ENCODE measurements at places on chromosomes 2 and 18.

- DNase-seq = no peak
Observed at GRCh38 chr2:190466819-190467446, 58.8 kb downstream of the MFSD6 start.

DNA sequence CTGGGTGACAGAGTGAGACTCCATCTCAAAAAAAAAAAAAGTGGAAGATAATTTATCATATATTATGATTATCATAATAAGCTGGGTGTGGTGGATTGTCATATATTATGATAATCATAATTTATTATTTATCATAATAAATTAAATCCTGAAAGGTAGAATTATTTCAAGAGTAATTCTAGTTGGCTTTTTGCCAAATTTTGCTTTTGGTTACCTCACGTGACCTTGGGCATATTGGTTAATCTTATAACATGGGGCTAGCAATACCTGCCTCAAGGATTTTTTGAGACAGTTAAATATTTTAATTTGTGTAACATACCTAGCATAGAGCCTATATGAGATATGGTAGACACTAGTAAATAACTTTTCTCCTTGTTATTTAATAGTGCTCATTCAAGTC, 111.3 kb upstream of the TTC27 start:
- no peak for DNase-seq

DNA sequence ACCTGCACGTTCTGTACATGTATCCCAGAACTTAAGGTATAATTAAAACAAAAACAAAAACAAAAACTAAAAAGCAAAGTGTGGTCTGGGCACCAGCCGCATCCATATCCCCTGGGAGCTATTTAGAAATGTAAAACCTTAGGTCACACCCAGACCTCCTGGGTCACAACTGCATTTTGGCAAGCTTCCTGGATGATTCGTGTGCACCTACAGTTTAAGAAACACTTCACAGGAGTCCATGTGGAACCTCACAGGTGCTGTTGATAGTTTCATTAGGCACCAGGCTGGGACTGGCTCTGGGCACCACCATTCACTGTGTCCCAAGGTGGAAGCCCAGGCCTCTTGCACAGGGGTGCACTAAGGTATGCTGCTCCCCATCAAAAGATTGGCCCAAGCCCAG, 103.6 kb upstream of the BOD1L2 start:
- no peak for DNase-seq

DNA sequence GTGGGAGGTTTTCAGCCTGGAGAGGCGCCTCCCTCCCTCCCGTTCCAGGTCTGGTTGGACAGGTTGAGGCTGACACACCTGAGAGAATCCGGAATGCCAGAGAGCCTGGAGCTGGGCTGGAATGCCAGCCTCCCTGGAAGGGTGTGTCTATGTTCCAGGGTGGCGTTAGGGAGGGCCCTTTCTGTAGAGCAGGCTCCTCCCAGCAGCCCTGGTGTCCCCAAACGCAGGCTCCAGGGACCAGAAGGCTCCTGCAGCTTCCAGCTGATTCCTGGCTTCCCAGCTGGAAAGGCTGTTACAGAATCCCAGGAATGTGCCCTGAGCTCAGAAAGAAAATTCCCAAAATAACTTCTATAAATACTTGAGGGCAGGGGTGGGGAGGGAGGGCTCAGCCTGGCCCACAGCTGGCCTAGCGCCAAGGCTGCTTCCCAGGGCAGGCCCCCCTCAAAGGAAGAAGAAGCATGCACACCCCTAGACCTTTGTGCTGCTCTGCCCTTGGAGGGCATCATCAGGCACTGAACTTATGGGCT, 85.4 kb downstream of the STPG4 start:
- DNase-seq = peak; percentile 77

- DNase-seq = no peak
Observed at GRCh38 chr2:233221378-233222063, 30.0 kb upstream of the ATG16L1 start.

GRCh38 chr18:77433076-77433475, 183.4 kb downstream of the GALR1 start:
- no peak for DNase-seq

DNA sequence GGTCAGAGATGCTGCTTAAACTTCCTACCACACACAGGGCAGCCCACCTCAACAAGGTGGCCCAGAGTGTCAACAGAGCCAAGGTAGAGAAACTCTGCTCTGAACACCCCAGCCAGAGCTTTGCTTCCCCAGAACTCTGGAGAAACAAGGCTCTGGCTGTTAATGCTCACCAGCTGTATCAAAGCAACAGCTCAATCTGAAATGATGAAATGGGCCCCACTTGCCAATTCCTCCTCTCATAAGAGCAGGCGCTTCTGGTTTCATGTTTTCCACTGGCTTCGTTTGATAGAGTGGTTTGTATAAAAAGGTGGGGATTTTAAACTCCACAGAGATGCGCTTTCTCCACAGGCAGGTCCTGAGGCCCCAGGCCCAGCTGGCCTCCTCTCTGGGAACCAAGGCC, 60.9 kb upstream of the TFCP2L1 start:
- DNase-seq = no peak

DNA sequence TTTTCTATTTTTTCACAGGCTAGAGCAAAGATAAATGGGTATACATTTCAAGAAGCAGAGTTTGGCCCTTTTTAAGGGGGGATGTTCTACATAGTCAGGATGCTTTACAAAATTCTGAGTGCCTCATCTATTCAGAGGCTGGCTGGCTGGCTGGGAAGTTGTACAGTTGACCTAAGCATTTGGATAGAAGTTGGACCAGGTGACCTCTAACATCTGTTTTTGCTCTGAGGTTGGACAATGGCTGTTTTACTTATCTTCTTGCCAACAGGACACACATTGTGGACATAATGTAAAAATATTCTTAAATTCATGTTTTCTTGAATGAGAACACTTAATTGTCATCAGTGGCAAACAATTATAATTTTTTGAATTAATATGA, 205.4 kb downstream of the PTPRM start:
- DNase-seq = no peak

- DNase-seq = no peak
Observed at GRCh38 chr2:158378926-158379325, 77.6 kb downstream of the CCDC148 start.

DNA sequence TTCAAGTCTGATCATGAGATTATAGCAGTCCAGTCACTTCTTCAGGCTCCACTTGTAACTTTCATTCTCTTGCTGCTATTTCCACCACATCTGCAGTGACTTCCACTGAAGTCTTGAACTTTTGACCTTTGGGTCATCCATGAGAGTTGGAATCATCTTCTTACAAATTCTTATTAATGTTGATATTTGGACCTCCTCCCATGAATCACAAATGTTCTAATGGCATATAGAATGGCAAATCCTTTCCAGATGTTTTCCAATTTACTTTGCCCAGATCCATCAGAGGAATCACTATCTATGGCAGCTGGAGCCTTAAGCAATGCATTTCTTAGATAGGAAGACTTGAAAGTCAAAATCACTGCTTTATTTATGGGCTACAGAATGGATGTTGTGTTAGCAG, 159.4 kb downstream of the LTBP1 start:
- DNase-seq = no peak

- no peak for DNase-seq
Observed at GRCh38 chr2:234623521-234623991, 126.7 kb upstream of the ARL4C start.

GRCh38 chr18:26301681-26302080, 75.4 kb downstream of the TAF4B start:
- no peak for DNase-seq

DNA sequence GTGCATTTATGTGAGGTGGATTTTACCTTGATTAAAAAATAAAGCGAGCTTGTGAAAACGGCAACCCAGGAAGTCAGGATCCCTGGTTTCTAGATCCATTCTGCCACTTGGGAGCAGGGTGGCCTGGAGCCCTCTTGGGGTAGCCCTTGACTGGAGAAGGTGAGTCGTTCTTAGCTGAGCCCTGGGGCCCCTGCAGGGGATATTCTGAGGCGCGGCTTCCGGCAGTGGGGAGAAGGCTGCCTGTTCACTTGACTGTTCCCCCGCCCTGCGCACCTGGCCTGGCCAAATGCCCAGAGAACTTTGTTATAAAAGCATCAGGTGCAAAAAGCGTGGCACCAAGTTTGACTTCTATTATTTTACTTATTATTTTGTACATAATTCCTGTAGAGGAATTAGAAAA, 221.9 kb downstream of the DYSF start:
- DNase-seq = no peak

GRCh38 chr18:46152436-46152807, 48.2 kb downstream of the HAUS1 start:
- DNase-seq = peak; percentile 56

DNA sequence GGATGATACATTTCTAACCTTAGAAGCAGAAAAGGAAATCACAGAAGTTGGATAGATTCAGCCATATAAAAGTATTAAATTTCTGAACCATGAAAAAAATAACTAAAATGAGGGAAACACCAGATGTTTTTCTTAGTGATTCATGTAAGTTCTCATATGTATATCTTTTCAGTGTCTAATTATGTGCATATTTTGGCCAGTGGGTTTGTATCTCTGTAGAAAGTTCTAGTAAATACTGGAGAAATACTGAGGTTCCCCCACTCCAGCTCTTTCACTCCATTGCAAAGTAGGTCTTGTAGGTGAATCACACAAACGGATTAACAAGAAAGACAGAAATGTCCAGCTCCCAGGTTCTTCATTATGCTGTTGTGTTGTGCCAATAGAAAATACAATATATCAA, 222.3 kb downstream of the NEDD4L start:
- no peak for DNase-seq

DNA sequence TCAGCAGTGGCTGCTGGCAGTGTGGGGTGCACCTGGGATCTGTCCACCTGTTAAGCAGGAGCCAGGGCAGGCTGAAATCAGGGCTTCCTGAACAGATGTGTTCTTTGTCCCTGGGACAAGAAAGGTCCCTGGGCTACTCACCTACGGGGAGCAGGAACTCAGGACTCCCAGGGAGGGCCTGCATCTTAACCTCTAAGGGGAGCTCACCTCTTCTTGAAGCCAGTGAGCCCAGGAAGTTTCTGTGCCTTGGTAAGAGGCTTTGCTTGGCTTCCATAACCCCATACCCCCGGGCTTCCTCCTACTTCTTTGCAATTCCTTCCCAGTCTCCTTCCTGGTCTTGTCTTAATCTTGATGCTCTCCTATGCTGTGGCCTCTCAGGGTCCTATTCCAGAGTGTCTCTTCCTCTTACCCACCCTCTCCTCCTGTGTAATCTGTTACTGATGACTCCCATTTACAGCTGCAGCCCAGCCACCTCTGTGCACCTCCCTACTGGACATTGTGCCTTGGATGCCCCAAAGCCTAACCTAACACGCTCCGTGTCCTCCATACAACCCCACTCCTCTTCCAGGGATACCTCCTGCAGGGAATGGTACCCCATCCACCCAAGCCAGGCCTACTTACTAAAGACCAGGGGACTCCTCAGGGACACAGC, 55.7 kb upstream of the MAPRE3 start:
- no peak for DNase-seq

- no peak for DNase-seq
Observed at GRCh38 chr2:168632709-168633121, 169.7 kb upstream of the NOSTRIN start.

Measured in HTR-8/SVneo (cell line).